ENCODE measurements at places on chromosomes 5 and 9.

- DNase-seq = no peak
These were observed 75.4 kb upstream of the CPLX2 start for GRCh38 chr5:175795959-175796358.

DNA sequence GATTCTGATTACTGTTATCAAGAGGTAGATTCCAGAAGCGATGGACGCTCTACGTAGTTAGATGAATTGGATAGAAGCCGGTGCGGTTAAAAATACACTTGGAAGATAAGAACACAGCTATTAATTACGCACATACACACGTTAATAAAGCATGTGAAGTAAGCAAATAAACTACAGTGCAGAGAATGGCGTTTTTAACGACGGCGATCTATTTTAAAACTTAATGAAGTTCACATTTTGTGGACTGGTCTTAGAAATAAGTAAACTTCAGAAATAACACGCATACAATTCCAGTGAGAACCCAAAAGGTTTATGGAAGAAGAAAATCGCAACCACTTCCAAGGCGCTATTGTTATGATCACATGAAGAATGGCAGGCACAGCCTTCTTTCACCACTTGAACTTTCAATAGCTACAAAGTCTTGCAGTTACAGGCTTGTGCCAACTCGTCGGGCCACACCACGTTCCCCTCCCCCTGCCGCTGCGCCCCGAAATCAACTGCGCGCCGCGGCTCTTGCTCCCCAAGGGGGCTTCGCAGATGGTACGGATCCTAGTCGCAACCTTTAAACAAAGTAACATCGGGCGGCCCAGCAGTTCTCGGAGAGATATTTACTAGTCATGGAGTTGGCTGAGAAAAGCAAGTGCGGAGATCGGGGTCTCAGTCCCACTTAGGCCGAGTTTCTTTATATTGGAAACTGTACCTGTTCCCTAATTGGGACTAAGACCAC, 866 bp upstream of the SEMA6A start:
- DNase-seq = peak; percentile 46

DNA sequence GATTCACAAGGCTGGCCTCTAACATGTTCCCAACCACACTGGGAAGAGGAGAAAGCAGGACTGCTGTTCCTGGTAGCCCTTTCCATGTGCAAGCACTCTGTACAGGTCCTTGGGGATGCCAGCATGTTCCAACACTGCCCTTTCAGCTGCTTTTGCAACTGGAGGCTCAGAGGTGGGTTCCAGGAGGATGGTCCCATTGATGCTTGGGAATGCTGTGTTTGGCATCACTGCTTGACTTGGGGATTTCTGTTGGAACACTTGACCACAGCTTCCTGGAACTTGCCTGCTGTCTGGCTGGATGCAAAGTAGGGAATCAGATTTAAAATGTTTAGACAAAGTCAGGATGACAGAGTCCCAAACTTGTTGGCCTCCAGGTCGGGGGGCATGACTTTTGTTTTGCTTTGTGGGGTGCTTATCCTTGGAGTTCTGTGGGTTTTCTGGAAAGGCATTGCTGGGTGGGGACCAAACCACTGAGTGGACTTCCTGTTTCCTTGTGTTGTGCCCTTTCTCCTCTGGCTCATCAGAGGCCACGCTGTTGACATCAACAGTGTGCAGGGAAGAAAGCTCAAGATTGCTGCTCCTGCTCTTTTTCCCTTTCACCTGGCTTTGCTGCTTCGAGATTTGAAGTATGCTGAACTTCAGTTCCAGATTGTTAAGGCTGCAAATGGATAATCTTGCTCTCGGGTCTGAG, 148.5 kb upstream of the RPS23 start:
- DNase-seq = no peak

GRCh38 chr5:173042763-173043107, 13.4 kb upstream of the CREBRF start:
- no peak for DNase-seq

GRCh38 chr5:154474396-154475334, 3.4 kb downstream of the HAND1 start:
- DNase-seq = no peak

DNA sequence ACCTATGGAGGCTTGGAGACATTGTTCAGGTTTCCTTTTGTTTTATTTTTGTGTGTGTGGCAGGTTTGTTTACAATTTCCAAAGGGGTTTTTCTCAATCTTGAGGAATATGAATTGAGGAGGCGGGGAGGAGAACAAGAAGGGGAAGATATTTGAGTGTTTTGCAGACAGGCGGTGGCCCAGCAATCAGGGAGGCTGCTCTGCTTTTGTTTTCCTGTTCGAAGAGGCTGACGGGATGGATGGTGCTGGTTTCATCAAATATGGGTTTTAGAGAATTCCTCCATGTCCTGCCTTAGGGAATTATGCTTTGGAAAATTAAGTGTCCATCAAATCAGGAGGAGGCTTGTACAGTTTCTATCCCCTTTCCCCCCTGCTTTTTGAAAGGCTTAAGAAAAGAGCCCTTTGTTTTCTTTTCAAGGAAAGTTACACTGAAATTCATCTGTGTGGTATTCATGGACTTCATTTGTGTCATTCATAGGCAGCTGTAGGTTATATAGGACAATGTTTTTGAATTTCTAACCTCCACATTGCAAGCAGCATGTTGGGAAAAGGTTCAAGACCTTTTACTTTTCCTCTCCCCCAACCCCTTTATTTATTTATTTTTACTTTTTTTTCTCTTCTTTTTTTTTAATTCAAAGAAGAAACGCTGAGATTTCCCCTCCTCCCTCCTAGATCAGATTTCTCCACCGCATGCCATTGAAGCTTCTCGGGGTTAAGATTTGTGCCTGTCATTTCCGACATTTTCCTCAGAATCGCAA, 107.4 kb downstream of the ZNF462 start:
- no peak for DNase-seq

DNA sequence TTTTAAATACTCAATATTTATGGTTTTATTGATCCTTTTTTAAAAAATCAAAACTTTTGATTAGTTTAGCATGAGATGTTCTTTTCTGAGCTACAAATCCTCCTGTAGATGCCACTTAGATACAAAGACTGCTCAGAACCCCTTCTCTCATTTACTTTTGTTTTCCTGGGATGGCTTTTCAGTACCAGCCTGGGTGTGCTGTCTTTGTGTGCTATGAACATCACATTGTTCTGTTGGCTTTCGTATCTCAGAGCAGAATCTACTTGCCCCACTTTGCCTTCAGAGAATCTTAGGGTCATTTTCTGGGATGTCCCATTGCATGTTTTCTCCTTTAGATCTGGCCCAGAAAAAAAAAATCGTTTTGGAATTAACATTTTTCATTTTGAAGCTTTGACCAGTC, 85.9 kb downstream of the RASGRF2 start:
- DNase-seq = no peak

DNA sequence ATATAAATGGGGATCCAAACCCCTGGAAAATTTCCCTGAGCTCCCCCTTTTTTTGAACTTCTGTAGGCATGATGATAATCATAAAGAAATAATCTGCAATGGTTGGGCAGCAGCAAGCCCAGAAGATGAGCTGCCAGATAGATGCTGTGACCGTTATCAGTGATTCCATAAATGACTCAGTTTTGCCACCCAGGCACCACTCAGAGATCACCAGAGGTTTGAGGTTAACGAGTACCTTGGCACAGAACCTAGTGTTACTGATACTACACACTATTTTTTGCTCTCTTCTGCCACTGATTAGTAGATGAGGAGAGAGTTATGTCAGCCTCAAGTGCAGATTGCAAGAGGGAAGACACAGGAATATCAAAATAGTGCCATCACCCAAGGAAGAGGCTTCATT, 199.3 kb upstream of the PTGER4 start:
- DNase-seq = no peak

DNA sequence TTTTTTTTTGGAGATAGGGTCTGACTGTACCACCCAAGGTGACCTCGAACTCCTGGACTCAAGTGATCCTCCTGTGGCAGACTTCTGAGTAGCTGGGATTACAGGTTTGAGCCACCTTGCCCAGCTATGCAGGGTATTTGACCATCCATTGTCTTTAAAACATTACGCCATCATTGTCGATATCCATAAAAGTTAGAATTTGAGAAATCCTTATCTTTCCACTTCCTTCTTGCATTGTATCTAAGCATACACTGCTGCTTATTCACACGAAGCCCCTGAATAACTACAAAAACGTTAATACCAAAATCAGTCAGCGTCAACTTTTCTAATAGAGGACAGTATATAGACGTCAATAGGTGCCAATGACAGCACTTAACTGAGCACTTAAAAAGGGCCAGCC, 5.4 kb upstream of the OTULINL start:
- no peak for DNase-seq

GRCh38 chr5:123874600-123875201, 362.7 kb downstream of the CSNK1G3 start:
- no peak for DNase-seq

- DNase-seq = no peak
These were observed 23.1 kb upstream of the NSMF start for GRCh38 chr9:137482094-137482781.

DNA sequence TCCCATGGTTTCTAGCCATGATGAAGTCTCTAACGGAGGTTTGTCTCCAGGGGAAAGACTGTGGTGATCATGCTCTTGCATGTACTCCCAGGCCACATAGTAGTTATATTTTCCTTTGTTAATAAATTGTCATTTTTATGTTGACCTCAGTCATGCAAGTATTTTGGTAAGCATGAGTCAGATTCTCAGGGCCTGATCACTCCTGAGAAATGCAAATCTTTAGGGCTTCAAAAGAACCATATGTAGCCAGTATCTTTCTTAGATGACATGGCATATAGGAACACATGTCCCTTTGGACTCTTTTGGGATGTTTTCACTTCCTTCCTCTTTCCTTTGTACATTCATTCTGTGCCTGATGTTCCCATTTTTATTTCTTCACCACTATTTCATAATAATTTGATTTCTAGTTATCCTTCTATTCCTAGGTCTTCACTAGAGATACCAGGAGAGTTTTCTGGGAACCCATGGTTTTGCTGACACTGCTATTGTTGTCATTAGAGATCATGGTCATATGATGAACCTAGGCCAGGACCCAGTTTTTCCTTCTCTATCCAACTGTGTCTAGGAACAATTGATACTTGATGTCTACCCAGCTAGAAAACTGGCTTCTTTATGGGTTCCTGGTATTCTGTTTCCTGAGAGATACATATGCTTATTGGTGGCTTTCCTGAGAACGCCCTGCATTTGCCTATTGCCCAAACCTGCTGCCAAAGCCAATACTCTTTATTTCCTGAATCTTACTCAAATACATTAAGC, 248.1 kb upstream of the NREP start:
- DNase-seq = no peak

DNA sequence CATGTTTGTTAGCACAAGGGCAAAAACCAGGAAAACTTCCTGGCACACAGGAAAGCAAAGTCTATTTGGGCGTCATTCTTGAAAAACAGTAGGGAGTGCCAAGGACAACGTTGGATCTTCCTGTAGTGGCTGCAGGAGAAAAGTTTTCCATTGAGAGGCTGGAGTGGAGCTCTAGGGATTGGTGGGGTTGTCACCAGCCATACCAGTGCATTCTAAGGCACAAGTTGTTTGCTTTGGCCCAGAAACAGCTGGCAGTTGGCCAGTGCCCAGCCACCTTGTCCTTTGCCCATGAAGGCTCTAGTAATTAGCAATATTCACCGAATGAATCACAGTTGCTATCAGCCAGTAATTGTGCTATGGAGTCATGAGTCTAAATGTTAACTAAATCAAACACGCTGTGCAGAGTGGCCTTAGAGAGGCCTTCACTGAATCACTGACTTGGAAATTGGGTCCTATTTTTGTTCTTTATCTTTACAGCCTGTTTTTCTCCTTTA, 26.4 kb downstream of the TNFSF15 start:
- no peak for DNase-seq

Measured in right renal pelvis (tissue), 4 donors.